ENCODE measurements at places on chromosomes 1 and 21.

DNA sequence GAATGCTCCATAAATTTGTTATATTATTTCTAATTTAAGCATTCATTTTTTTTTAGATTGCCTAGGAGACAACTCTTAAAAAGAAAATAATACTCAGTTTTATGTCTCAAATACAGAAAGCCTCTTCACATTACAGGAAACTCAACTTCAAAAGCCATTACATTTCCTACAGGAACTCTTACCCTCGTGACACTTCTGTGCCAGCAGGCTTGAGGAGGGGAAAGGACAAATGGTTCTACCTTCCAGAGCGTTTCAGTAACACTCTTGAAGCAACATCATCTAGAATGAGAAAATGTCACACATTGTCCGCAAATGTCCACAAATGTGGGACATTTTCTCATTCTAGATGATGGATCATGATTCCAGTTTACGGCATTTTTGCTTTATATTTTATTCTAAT lies 51.7 kb downstream of the PTPN14 start:
- no peak for DNase-seq

DNA sequence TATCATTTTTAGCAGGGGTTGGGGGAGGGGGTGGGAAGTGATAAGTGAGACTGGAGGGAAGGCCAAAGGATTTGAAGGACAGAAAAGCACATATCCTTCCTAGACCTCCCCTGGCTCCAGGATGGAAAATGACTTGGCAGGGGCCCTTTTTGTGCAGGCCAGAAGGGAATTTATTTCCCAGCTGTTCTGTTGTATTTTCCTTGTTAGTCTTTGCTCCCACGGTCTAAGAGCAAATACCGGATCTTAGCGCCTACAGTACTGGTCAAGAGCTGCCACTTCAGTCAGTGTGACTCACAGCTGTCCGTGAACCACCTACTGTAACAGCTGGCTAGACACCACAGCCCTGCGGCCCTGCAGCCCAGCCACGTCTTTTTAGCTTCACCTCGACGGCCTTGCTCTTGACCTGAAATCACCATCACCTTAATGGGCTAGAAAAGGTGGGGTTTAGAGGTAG lies 51.0 kb upstream of the ERRFI1 start:
- H3K27ac ChIP-seq = no peak overlapping the region
- no peaks in the 10 kb centered on the region for H3K36me3 ChIP-seq
- H3K27me3 ChIP-seq = no peaks in the 10 kb centered on the region

GRCh38 chr1:161506336-161507223 lies 1.3 kb downstream of the FCGR2A start:
- H3K27me3 ChIP-seq = peaks cover 8% of the 10 kb centered on the region
- H3K27ac ChIP-seq = no peak overlapping the region
- H3K36me3 ChIP-seq = no peaks in the 10 kb centered on the region
- peaks cover 2% of the 10 kb centered on the region for H3K4me1 ChIP-seq
- no peak for DNase-seq
- no peak overlapping the region for H3K4me3 ChIP-seq

DNA sequence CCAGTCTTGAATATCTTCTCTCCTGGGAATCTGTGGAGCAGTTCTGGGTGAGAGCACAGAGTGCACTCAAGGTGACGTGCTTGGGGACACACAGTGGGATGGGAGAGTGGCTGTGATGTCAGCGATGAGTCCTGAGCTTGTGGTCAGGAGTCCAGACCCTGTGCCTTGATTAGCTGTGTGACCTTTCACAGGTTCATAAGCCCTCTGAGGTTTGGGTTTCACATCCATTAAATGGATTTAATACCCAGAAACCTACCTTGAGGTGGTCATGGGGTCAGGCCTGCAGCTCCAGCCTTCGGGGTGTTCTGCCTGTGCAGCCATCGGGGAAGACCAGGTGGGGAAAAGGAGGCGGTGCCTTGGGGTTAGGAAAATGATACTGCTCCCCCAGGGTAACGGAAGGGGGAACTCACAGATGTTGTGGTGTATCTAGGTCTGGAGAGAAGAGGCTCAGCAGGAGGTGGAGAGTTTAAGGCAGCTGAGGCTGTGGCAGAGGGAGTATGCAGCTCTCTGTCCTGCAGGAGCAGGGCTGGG lies 38.5 kb upstream of the ETV3 start:
- H3K27ac ChIP-seq = no peak overlapping the region
- no peak for DNase-seq
- H3K4me3 ChIP-seq = no peak overlapping the region
- no peaks in the 10 kb centered on the region for H3K4me1 ChIP-seq
- H3K27me3 ChIP-seq = peaks cover 48% of the 10 kb centered on the region

- H3K27me3 ChIP-seq = peaks cover 38% of the 10 kb centered on the region
- H3K36me3 ChIP-seq = no peaks in the 10 kb centered on the region
- no peaks in the 10 kb centered on the region for H3K4me1 ChIP-seq
- no peak overlapping the region for H3K4me3 ChIP-seq
Measured at GRCh38 chr1:231181271-231181670, 19.4 kb downstream of the TRIM67 start.

GRCh38 chr21:34726627-34727337 lies 58.0 kb downstream of the CLIC6 start:
- DNase-seq = no peak
- no peak overlapping the region for H3K27ac ChIP-seq
- no peaks in the 10 kb centered on the region for H3K27me3 ChIP-seq
- H3K4me1 ChIP-seq = no peaks in the 10 kb centered on the region
- H3K4me3 ChIP-seq = no peak overlapping the region

- no peak overlapping the region for H3K27ac ChIP-seq
- no peak for DNase-seq
- no peaks in the 10 kb centered on the region for H3K4me1 ChIP-seq
- H3K4me3 ChIP-seq = no peak overlapping the region
Measured at GRCh38 chr21:25487046-25487594, 120.2 kb downstream of the MRPL39 start.

DNA sequence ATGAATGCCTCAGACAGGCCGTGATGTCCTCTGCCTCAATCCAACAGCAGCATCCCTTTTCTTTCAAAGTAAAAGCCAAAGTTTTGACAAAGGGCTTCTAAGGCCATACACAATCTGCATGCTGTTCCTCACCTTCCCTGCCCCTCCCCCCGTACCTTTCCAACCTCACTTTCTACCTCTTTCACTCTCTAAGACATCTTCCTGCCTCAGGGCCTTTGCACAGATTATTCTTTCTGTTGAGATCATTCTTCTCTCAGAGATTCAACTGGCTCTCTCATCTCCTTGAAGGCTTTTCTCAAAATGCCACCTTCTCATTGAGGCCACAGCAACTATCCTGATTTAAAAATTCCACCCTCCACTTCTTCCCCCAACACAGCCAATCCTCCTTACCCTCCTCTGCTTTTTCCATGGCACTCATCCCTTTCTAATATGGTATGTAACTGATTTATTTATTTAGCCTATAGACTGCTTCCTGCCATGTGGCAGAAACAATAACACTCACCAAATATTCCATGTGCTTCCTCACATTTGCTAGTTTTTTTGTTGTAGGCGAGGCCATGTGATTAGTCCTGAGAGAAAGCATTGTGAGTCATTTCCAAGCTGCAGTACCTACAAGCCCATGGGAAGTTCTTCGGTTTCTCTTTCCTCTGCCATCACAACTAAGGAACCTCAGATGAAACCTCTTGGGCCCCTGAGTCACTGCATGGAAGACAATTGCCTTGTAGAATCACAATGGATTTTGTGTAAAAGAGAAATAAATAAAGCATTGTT lies 58.7 kb upstream of the GADD45A start:
- H3K4me1 ChIP-seq = no peaks in the 10 kb centered on the region
- H3K27me3 ChIP-seq = peaks cover 8% of the 10 kb centered on the region
- no peak overlapping the region for H3K27ac ChIP-seq
- DNase-seq = no peak
- no peaks in the 10 kb centered on the region for H3K36me3 ChIP-seq
- H3K4me3 ChIP-seq = no peak overlapping the region

- H3K4me1 ChIP-seq = no peaks in the 10 kb centered on the region
- no peak overlapping the region for H3K27ac ChIP-seq
- DNase-seq = no peak
- peaks cover 31% of the 10 kb centered on the region for H3K27me3 ChIP-seq
Measured at GRCh38 chr1:18486195-18486594, 5.5 kb downstream of the KLHDC7A start.

DNA sequence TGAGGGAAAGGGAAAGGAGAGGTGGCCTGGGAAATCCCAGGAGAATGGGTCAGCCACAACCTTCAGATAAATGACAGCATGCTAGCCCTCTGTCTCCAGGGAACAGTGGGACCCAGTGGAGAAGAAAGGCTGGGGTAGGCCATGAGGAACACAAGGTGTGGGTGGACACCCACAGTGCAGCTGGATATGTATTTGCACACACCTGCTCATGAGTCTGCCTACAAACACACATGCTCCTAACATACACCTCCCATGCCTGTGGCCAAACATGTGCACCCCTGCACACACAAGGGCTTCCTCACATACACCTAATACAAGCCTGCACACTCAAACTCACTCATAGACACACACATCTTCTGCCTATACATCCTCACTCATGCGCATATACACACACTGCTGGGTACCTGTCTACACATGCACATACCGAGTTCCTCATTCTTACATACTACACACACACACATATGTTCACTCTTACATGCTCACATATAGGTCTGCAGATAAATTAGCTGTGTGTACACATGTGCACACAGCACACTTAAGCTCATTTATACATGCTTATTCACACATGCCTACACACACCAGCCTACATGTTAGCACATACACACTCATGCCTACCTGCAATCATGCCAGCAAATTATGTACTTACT lies 3.6 kb downstream of the C1orf216 start:
- no peaks in the 10 kb centered on the region for H3K36me3 ChIP-seq
- H3K27me3 ChIP-seq = peaks cover 3% of the 10 kb centered on the region
- H3K4me1 ChIP-seq = peaks cover 40% of the 10 kb centered on the region
- no peak overlapping the region for H3K27ac ChIP-seq

- DNase-seq = no peak
- H3K4me3 ChIP-seq = no peak overlapping the region
- H3K4me1 ChIP-seq = no peaks in the 10 kb centered on the region
- peaks cover 27% of the 10 kb centered on the region for H3K27me3 ChIP-seq
Measured at GRCh38 chr1:110436635-110437034, 14.3 kb upstream of the PROK1 start.

GRCh38 chr1:50880373-50880772 lies 79.7 kb downstream of the FAF1 start:
- no peaks in the 10 kb centered on the region for H3K36me3 ChIP-seq
- DNase-seq = no peak
- H3K4me3 ChIP-seq = no peak overlapping the region
- H3K4me1 ChIP-seq = no peaks in the 10 kb centered on the region
- H3K27me3 ChIP-seq = no peaks in the 10 kb centered on the region

- no peak overlapping the region for H3K4me3 ChIP-seq
- no peak overlapping the region for H3K27ac ChIP-seq
- DNase-seq = no peak
- no peaks in the 10 kb centered on the region for H3K36me3 ChIP-seq
Measured at GRCh38 chr21:35159881-35160280, 110.8 kb upstream of the RUNX1 start.

- H3K4me3 ChIP-seq = peak overlapping the region; percentile 36
- no peaks in the 10 kb centered on the region for H3K36me3 ChIP-seq
- peak overlapping the region; percentile 88 for H3K27ac ChIP-seq
Measured at GRCh38 chr1:110631836-110632620, 25.9 kb upstream of the KCNA2 start.

DNA sequence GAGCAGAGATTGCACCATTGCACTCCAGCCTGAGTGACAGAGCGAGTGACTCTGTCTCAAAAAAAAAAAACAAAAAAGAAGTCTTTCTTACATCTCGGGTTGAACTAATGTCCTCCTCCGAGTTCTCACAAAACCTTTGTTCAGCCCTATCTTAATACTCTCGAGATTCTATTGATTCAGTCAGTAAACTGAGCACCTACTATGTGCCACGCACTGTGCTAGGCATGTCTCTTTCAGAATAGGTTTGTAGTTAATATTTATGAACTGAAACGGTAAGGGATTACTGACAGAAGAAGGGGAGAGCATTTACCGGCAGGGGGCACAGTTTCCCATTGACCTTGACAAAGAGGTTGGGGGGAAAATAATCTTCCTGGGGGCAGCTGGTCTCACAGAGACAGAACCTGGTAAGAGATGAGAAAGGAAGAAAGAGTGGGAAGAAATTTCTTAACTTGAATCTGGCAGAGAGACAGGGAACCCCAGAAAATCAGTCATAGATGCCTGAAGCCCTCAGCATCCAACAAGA lies 3.4 kb downstream of the PIAS3 start:
- DNase-seq = no peak
- H3K27ac ChIP-seq = no peak overlapping the region
- H3K27me3 ChIP-seq = no peaks in the 10 kb centered on the region
- H3K4me1 ChIP-seq = peaks cover 2% of the 10 kb centered on the region
- no peak overlapping the region for H3K4me3 ChIP-seq
- peaks cover 10% of the 10 kb centered on the region for H3K36me3 ChIP-seq

- H3K4me3 ChIP-seq = peak within 1 kb of the TSS; percentile 98
- peaks cover 20% of the 10 kb centered on the region for H3K36me3 ChIP-seq
- H3K27me3 ChIP-seq = no peaks in the 10 kb centered on the region
Measured at GRCh38 chr1:228487336-228488124, at the start of gene RNF187. Gene RNF187, plus strand, starts transcription at chr1:228487382.

DNA sequence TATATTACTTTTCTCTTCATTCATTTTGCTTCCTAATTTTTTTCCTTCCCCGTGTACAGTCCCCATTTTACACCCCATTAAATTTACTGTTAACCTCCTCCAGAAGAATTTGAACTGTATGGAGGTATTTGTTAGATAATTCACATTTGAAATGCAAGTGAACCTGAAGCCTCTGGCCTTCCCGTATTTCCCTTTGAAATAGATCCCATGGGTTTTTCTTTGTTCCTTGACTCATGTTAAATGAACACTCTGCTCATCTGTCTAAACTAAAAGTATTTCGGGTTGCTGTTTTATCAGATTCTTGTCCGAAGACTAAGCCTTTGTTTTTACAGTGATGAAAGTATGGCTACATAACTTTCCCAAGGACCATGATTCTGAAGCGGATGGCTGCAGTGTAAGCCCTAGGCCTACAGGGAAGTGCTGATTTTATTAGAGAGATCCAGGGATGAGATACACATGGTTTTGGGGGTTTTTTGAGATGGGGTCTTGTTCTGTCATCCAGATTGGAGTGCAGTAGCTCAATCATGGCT lies 187.9 kb downstream of the PATJ start:
- no peak overlapping the region for H3K27ac ChIP-seq
- no peaks in the 10 kb centered on the region for H3K4me1 ChIP-seq
- H3K27me3 ChIP-seq = no peaks in the 10 kb centered on the region

DNA sequence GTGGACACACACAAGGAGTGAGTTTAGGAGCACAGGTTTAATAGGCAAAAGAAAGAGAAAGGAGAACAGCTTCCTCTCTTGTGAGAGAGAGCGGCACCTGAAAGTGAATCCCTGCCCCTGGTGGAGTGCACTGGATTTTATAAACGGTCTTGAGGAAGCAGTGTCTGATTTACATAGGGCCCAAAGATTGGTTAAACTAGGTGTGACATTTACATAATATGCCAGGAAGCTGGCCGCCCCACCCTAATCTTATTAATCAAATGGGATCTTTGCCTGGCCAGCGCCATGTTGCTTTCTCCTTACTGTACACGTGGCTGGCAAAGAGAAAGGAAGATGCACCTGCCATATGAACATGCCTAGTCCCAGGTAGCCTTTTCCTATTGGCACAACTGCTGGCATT lies 38.7 kb downstream of the CFH start:
- H3K4me1 ChIP-seq = no peaks in the 10 kb centered on the region
- H3K36me3 ChIP-seq = no peaks in the 10 kb centered on the region
- no peaks in the 10 kb centered on the region for H3K27me3 ChIP-seq
- no peak for DNase-seq
- no peak overlapping the region for H3K27ac ChIP-seq
- no peak overlapping the region for H3K4me3 ChIP-seq
